Astrocyte (in vitro differentiated cells and primary cell): ENCODE measurements at places on chromosomes 6 and 20.
A peak's percentile ranks its signal among the peaks of the same experiment; 100 is the strongest.

- H3K4me3 ChIP-seq, result no peak overlapping the region
- no peaks in the 10 kb centered on the region for H3K27me3 ChIP-seq
- no peaks in the 10 kb centered on the region for H3K36me3 ChIP-seq
- DNase-seq, result no peak
- H3K27ac ChIP-seq, result no peak overlapping the region
Observed at GRCh38 chr6:11062715-11063114, 18.6 kb upstream of the ELOVL2 start.

GRCh38 chr6:99967052-99967451 is 27.0 kb downstream of the MCHR2 start:
- H3K4me3 ChIP-seq, result no peak overlapping the region
- no peak overlapping the region for H3K27ac ChIP-seq
- no peaks in the 10 kb centered on the region for H3K36me3 ChIP-seq

- no peak overlapping the region for H3K4me3 ChIP-seq
- DNase-seq, result no peak
- H3K4me1 ChIP-seq, result no peaks in the 10 kb centered on the region
- no peak overlapping the region for H3K27ac ChIP-seq
- no peaks in the 10 kb centered on the region for H3K36me3 ChIP-seq
- H3K27me3 ChIP-seq, result no peaks in the 10 kb centered on the region
Observed at GRCh38 chr6:108721286-108721685, 126.9 kb upstream of the ARMC2 start.

- peak; percentile 67 for DNase-seq
- no peaks in the 10 kb centered on the region for H3K36me3 ChIP-seq
Observed at GRCh38 chr6:3471711-3472110, 14.9 kb upstream of the SLC22A23 start.

DNA sequence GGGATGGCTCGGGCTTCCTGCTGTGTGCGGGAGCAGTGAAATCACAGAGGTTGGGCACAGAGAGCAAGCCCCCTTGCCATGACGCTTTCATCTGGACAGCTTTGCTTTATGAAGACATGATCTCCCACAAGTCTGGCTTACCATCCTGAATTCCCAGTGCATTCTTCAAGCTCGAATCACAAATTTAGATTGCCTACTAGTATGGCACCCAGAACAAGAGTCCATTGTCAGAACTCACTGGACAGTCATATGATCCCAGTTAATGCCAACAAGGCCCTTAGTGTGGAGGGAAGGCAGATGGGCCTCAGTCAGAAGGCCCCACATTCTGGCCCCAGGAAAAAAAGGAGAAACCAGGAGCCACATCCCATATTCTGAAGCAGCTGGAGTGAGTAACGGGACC is 147.3 kb upstream of the FOXQ1 start:
- DNase-seq, result no peak
- H3K4me3 ChIP-seq, result no peak overlapping the region
- H3K27ac ChIP-seq, result no peak overlapping the region
- H3K4me1 ChIP-seq, result no peaks in the 10 kb centered on the region
- no peaks in the 10 kb centered on the region for H3K27me3 ChIP-seq

GRCh38 chr6:99285881-99286280 is 63.6 kb downstream of the FAXC start:
- H3K4me3 ChIP-seq, result no peak overlapping the region
- no peaks in the 10 kb centered on the region for H3K4me1 ChIP-seq
- H3K36me3 ChIP-seq, result no peaks in the 10 kb centered on the region
- DNase-seq, result no peak

GRCh38 chr20:37327748-37328147 is 18.2 kb upstream of the SRC start:
- H3K27ac ChIP-seq, result no peak overlapping the region
- H3K4me1 ChIP-seq, result peaks cover 4% of the 10 kb centered on the region

DNA sequence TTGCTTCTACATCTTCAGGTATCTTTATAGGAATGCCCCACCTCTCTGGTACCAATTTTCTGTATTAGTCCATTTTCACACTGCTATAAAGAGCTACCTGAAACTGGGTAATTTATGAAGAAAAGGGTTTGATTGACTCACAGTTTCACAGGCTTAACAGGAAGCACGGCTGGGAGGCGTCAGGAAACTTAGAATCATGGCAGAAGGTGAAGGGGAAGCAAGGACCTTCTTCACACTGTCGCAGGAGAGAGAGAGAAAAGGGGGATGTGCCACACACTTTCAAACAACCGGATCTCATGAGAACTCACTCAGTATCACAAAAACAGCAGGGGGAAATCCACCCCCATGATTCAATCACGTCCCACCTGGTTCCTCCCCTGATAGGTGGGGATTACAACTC is 24.4 kb upstream of the LY86 start:
- no peak overlapping the region for H3K27ac ChIP-seq
- no peaks in the 10 kb centered on the region for H3K36me3 ChIP-seq
- H3K4me3 ChIP-seq, result no peak overlapping the region
- H3K4me1 ChIP-seq, result no peaks in the 10 kb centered on the region
- no peaks in the 10 kb centered on the region for H3K27me3 ChIP-seq
- no peak for DNase-seq

DNA sequence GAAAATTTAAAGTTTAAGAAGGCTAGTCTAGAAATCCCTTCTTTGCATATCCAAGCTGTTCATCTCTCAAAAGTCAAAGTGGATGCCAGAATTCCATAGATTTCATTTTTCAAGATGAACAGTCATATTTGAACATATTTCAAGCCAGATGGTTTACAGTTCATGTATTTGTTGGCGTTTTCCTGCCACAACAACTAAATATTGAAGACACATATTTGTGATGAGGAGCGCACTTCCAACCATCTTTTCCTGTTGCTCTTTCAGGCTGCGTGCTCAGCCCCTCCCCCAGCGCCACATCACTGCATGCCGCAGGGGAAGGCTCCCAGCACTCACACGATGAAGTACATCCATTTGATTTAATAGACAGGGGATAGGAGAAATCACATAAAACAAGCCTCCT is 5.9 kb upstream of the NOX3 start:
- no peaks in the 10 kb centered on the region for H3K36me3 ChIP-seq
- H3K4me3 ChIP-seq, result no peak overlapping the region
- H3K27ac ChIP-seq, result no peak overlapping the region
- no peaks in the 10 kb centered on the region for H3K27me3 ChIP-seq
- no peaks in the 10 kb centered on the region for H3K4me1 ChIP-seq

DNA sequence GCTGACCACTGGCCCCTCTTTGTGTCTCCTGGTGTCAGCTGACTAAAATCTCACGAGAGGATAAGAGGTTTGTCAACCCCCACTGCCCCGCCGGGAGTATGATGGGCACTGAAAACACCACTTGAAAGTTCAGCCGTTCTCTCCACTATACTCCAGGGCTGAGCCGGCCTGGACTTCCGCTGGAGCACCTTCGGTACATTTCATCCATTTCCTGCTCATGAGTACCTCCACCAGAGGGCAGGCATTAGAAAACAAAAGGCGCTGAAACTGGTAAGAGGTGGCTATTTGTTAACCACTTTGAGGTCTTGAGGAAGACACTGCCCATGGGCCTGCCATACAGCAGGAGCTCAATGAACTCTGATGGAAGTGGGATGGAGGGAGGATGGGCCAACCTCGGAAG is 17.9 kb upstream of the ANKRD60 start:
- H3K36me3 ChIP-seq, result peaks cover 44% of the 10 kb centered on the region
- no peak overlapping the region for H3K4me3 ChIP-seq
- peak; percentile 17 for DNase-seq

- no peak overlapping the region for H3K27ac ChIP-seq
- no peaks in the 10 kb centered on the region for H3K4me1 ChIP-seq
- H3K36me3 ChIP-seq, result no peaks in the 10 kb centered on the region
- no peaks in the 10 kb centered on the region for H3K27me3 ChIP-seq
Observed at GRCh38 chr20:18359854-18360253, 71.5 kb downstream of the ZNF133 start.

GRCh38 chr6:118228886-118229285 is 319.2 kb upstream of the PLN start:
- H3K27ac ChIP-seq, result no peak overlapping the region
- no peaks in the 10 kb centered on the region for H3K27me3 ChIP-seq
- H3K36me3 ChIP-seq, result no peaks in the 10 kb centered on the region
